Erythroblast (primary cell): ENCODE measurements at places on chromosomes 11 and 22.

GRCh38 chr11:103659206-103659618 lies 377.2 kb upstream of the DDI1 start:
- peak; percentile 1 for DNase-seq

DNA sequence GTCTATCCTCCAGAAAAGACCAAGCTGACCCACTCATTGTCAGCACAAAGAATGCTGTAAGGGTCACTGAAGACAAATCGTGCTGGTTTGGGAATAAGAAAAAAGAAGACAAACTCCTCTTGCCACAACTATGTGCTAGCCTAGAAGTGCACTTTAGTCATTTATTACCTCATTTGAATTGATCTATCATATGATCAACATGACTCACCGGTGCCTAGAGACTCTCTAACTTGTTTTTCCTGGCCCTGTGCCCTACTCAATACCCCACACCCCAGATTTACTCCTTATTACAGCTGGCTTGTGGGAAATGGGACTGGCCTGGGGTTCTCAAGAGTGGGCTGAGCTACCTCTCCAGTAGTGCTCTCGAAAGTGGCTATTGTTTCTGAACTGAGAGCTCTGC lies 35.9 kb upstream of the HORMAD2 start:
- peak; percentile 40 for DNase-seq

GRCh38 chr22:31343235-31344191 lies 2.6 kb downstream of the PATZ1 start:
- peak; percentile 43 for DNase-seq

DNA sequence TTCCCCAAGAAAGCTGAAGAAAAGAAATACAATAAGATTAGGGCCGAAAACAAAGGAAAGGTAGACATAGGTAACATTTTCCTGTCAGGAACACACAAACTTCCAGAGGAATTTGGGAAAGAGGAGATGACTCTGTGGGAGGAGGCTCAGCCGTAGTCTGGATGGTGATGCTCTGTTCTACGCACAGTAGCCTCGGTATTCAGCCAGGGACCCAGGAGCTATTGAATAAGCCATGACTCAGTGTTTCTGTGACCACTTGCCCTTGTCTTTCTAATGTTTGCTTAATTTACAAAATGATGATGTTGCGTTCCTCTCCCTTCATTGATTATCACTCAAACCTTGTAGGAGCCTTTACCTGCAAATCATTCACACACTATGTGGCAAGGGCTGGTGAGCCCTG lies 745.0 kb downstream of the NTM start:
- no peak for DNase-seq

- DNase-seq: no peak
Measured at GRCh38 chr11:129637983-129638776, 177.5 kb upstream of the TMEM45B start.

GRCh38 chr22:17105143-17106129 lies 15.7 kb downstream of the TMEM121B start:
- DNase-seq: no peak

- no peak for DNase-seq
Measured at GRCh38 chr22:39292031-39292462, 27.4 kb downstream of the RPL3 start.

- no peak for DNase-seq
Measured at GRCh38 chr22:37355174-37355573, 72.1 kb downstream of the ELFN2 start.

- no peak for DNase-seq
Measured at GRCh38 chr11:6129011-6129410, 21.5 kb downstream of the OR56B4 start.

DNA sequence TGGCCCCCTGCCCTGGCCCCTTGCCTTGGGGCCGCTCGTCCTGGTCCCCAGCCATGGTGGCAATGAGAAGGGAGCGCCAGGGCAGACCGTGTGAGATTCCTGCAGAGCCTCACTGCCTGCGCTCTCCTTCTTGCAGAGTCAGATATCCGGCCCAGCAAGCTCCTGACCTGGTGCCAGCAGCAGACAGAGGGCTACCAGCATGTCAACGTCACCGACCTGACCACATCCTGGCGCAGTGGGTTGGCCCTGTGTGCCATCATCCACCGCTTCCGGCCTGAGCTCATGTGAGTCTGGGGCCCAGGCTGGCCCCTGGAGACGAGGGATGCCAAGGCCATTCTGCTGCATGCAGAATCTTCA lies 114.1 kb downstream of the MICAL2 start:
- peak; percentile 12 for DNase-seq

DNA sequence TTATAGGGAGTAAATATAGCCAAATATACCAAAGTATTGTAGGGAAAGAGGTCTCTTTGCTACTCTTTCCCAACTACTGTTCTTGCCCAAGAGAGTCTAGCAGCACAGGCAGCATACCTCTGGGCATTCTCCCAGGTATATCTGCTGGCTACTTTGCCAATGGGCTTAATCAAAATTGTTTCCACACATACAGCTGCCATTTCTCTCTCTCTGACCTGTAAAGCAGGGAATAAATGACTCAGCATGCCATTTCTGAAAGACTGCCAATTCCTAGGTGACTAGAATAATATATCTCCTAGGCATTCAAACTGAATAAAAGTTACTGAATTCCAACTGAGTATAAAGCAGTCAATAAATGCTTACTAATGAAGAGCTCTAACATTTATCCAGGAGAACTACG lies 44.6 kb downstream of the RDX start:
- peak; percentile 49 for DNase-seq
